ENCODE measurements at places on chromosomes 13 and 19. TPM values are rescaled to one million over a fixed set of nuclear protein-coding genes. Genes with fewer than 3 reads are reported as not detected.

Gene MEIOSIN
- total RNA-seq = not detected

Gene IFNL4
- not detected for total RNA-seq

Gene SIGLEC9
- 0.26 TPM for total RNA-seq

Gene KCNRG
- total RNA-seq = 0.42 TPM

Gene ZNF506
- not detected for total RNA-seq
